ENCODE measurements at places on chromosomes 4 and X.

DNA sequence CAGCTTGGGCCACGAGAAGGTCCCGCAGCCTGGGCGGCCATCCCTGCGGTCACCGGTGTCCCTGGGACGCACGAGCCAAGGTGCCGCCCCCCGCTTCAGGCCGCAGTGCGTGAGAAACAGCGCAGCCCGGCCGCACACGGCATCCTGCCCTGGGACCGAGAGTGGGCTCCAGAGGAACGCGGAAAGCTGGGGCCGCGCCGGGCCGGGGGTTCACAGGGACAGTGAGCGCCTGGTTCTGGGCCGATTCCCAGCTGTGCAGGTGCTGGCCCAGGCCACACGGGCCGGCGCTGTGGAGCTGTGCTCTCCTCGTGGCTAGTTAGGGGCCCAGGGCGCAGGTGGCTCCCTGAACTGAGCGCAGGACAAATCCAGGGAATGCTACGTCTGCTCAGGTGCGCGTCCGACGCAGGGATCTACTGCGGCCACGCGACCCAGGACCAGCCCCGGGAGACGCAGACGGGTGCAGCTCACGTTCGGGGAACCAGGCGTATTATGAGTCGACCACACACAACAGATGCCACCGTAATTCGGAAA is 25.8 kb upstream of the GTPBP6 start:
- DNase-seq, result no peak

- DNase-seq, result no peak
Measured at GRCh38 chrX:37332987-37333658, 16.0 kb upstream of the PRRG1 start.

GRCh38 chr4:121642292-121642691 is 54.5 kb downstream of the ANXA5 start:
- no peak for DNase-seq

DNA sequence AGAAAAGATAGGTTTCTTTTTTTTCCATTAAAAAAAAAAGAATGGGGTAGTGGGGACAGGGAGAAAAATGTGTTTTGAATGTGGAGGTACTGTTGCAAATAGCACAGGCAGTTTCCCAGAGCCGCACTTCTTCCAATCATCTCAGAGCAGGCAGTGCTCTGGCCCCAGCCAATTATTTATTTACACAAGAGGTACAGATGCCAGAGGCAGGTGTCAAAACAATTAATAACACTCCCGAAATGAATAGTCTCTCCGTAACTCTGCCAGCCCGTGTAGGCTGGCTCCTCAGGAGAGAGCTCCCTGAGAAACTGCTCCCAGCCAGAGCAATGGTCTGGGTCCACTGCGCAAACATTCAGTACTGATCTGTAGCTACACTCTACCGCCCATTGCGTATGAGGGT is 130.8 kb upstream of the IL1RAPL2 start:
- no peak for DNase-seq

DNA sequence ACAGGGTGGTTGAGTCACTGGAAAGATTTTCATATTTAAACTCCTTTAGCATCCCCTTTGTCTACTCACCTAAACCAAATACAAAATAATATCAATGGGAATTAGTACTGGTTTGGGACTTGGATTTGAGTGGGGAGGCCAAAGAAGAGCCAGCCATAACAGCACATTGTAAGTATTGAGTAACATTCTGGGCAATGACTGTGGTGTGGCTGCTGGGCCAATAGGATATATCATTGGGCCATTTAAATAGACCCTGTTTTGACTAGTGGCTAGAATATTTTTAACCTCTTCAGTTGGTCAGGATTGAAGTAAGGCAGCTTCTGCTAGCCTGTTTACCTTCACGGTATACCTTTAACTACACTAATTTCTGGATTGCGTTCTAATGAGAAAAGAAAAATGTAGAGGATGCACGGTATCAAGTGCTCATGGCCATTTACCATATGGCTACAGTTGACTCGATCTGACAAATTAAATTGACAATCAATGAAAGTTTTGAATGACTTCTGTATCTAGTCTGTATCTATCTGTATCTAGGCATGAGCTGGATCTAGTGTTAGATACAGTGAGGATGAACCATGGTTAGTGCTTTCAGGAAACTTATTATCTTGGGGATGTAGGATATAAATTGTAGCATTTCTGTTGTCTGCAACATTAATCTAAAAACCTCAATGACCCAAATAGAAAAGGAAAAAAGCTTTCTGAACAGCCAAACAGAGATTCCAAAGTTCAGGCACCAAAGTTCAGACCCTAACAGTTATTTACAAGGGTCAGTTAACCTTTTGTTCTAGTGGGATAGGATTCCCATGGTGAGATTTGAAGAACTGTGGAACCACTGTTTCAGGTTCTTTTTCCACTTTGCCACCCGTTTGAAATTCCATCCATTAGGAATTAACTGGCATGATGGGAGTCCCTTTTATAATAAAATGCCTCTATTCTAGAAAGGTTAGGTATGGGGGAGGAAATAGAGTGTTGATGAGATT is 6.8 kb upstream of the ALB start:
- no peak for DNase-seq

- no peak for DNase-seq
Measured at GRCh38 chr4:3075652-3075981, 1.1 kb downstream of the HTT start.

GRCh38 chrX:109600237-109600651 is 24.7 kb downstream of the KCNE5 start:
- no peak for DNase-seq

- DNase-seq, result no peak
Measured at GRCh38 chr4:96035727-96036126, 195.8 kb downstream of the PDHA2 start.

GRCh38 chr4:14816623-14817261 is 185.5 kb upstream of the CPEB2 start:
- no peak for DNase-seq

- no peak for DNase-seq
Measured at GRCh38 chr4:21801661-21802385, 146.7 kb downstream of the KCNIP4 start.

- DNase-seq, result no peak
Measured at GRCh38 chr4:88045021-88045420, 37.6 kb downstream of the PKD2 start.

DNA sequence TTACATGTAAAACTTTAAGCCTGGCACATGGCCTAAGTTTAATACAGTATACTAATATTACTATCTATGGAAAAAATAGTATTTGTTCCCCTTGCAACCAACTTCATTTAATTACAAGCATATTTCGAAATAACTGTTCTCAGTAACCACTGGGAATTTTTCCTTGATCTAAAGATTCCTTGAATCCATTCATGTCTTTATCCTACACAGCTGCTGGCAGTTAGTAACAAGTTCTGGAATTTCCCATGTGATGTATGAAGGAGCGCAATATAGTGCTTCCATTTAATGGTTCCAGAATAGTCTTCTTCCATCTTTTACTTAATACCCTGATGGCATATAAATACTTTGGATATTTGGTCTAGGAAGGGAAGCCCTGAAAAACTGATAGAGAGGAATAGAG is 136.5 kb downstream of the AASDH start:
- DNase-seq, result no peak

- no peak for DNase-seq
Measured at GRCh38 chr4:161581262-161582230, 582.3 kb downstream of the FSTL5 start.

GRCh38 chr4:80091184-80091583 is 18.2 kb upstream of the ANTXR2 start:
- DNase-seq, result no peak

DNA sequence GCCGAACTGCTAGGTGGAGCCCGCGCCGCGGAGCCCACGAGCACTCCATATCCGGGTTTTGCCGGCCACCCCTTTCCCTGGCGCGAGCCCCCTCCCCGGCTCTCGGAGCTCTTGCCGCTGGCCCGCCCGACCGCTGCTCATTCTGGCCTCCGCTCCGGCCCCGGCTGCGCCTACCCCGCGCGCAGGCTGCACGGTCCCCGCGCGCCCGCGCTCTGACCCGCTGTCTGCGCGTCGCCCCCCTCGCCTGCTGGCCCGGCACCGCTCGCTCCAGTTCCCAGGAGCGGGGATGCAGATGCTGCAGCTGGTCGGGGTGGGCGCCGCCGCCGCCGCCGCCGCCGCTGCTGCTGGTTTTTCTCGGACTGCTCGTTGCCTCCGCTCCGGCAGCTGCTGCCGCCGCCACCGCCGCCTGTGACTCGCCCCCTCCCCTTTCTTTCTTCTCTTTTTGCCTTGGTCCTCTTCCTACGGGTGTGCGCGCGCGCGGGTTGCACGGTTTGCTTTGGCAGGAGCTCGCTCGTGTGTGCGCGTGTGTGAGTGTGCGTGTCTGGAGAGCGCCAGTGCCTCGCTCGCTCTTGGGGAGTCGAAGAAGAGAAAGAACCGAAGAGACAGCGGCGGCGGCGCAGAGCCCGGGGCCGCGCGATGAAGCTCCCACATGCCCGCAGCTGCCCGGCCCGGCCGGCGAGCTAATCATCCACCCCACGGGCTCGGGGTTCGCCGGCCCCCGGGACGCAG is at the start of gene ADGRL3:
TSS of gene ADGRL3 (plus strand) at position 140 of the 729 bp plus-strand sequence.
- no peak for DNase-seq

- DNase-seq, result no peak
Measured at GRCh38 chr4:786861-787300, 39.0 kb downstream of the CPLX1 start.

DNA sequence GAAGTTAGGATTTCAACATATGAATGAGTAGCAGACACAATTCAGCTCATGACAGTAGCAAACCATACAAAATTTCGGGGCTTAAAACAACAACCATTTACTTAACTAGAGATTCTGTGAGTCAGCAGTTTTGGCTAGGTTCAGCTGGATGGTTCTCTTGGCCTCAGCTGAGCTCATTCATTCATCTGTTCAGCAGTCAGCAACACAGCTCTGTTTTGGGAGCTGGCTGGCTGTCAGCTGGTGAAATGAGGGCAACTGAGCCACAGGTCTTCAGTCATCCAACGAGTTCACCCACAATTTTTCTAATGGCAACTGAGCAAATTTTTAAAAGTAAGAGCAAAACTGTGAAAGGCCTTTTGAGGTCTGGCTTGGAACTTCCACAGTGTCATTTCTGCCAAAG is 2005.1 kb upstream of the AGA start:
- DNase-seq, result no peak

DNA sequence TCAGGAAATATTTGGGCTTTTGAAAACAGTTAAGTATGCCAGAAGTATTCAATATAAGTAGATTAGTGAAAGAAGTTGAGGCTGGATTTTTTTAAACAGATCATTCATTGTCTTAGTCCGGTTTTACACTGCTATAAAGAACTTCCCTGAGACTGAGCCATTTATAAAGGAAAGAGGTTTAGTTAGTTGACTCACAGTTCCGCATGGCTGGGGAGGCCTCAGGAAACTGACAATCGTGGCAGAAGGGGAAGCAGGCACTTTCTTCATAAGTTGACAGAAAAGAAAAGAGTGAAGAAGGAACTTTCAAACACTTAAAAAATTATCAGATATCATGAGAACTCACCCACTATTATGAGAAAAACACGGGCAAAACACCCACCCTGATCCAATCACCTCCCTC is 31.1 kb upstream of the CYLC1 start:
- no peak for DNase-seq

DNA sequence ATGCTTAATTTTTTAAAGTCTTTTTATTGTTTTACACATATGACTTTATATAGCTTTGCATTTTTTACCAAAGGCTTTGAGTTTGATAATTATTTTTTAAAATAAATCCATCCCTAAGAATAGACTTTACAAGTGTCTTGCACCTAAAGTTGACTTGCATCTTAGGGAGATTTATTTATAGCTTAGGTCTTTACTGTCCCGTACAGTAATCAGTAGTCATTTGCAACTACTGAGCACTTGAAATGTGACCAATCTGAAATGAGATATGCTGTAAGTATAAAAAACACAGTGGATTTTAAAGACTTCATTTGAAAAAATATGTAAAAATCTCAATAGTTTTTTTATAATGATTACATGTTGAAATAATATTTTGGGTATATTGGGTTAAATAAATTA is 19.2 kb downstream of the TBC1D1 start:
- no peak for DNase-seq

DNA sequence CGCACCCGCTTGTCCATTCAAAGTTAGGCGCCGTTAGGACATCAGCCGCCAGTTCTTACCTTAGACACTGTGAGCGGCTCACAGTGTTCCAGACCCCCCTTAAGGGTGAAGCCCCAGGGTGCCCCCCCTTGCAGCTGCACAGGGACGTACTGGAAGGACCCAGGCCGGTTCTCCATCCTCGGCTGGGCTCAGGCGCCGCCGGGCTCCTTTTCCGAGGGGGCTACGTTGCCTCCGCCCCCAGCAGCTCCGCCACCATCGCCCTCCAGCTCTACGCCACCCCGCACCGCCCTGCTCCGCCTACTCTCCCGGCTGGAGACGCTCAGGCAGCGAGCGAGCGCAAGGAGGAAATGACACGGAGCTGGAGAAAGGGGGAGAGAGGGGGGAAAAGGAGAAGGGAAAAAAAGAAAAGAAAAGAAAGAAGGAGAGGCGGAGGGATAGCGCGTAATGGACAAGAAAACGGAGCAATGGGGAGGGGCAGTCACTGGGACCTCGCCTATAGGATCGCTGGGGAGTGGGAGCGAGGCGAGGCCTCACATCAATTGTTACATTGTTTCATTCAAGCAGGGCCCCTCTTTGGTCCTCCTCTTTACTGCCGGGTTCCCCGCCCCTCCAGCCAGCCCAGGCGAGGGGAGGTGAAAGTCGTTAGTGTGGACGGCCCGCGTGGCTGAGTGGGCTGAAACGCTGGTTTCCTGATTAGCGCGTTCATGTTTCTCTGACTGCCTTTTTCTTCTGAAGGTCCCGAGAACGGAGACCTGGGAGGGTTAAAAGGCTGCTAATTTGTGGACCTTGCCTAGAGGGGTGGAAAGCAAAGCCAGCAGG is at the start of gene SHROOM4:
TSS of gene SHROOM4 (minus strand) at position 352 of the 819 bp plus-strand sequence. CDS start at position 176, 176 bp downstream.
- no peak for DNase-seq

DNA sequence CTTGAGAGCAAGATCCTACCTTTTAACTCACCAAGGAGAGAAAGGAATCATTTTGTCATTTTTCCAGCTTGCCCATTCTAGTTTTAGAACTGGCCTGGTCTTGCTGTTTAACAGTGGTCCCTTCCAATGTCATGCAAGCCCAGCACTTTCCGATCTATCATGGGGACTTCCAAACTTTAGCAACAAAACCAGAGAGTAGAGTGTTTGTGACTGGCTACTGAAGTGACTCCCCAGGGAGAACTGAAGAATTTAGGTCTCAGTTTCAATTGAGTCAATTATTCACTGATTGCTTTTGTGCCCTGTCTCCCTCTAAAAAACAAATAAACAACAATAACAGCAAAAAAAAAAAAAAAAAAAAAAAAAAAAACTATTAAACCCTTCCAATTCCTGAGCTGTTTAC is 108.3 kb downstream of the LHFPL1 start:
- no peak for DNase-seq

DNA sequence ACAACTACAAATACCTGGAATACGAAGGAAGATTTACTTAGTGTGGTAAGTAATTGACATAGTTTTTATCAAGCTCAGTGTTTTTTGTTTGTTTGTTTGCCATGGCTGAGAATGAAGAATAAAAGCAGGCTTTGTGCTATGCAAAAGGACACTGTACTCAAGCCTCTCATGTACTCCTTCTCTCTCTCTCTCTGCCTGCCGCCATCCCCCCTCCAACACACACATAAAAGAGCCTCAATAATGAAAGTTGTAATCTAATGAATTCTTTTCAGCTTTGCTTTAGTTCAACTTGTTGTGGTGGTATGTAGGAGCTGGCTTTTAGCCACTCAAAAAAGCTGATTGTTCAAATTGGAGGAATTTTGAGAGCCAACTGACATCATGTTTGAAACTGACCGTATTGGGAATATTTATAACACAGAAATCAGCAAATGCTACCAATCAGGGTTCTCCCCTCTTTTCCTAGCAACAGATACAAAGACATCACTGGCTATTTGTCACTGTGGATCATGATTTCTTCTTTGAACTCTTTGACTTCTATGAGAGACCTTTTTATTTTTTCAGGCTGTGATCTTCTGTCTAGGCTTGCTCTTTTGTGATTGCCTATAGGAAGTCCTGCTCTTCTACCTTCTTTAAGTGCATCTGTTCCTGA is 1148.8 kb downstream of the RAPGEF2 start:
- DNase-seq, result no peak
